Panc1 (cell line): ENCODE measurements at places on chromosomes 1 and 21. TPM values are rescaled to one million over a fixed set of nuclear protein-coding genes. Genes with fewer than 3 reads are reported as not detected.

Gene C4BPA
- 0.26 TPM for total RNA-seq

Gene TIAM1
- 3.7 TPM for total RNA-seq

Gene BRDT
- not detected for total RNA-seq

Gene LAX1
- not detected for total RNA-seq

Gene CASQ2
- not detected for total RNA-seq

Gene RAB7B
- total RNA-seq = 0.05 TPM

Gene ARMH1
- total RNA-seq = 2.8 TPM

Gene FCGR2B
- total RNA-seq = 0.15 TPM

Gene LAPTM5
- total RNA-seq = 1.9 TPM

Gene TEX38
- total RNA-seq = not detected

Gene RSPO1
- 0.18 TPM for total RNA-seq

Gene AHCYL1
- total RNA-seq = 174 TPM

Gene FAM177B
- not detected for total RNA-seq

Gene LAMC2
- total RNA-seq = 8.3 TPM

Gene C1orf232
- total RNA-seq = not detected

Gene OTUD3
- 14.1 TPM for total RNA-seq

Gene EFNA1
- total RNA-seq = 23.8 TPM

Gene SPATA45
- not detected for total RNA-seq

Gene RXRG
- not detected for total RNA-seq

Gene CNR2
- total RNA-seq = not detected

Gene NBPF26
- 22.9 TPM for total RNA-seq

Gene FCRL4
- total RNA-seq = not detected

Gene PDE9A
- total RNA-seq = 0.72 TPM

Gene CAMK2N1
- 4.4 TPM for total RNA-seq

Gene FAM131C
- total RNA-seq = 3.4 TPM

Gene LORICRIN
- total RNA-seq = not detected

Gene TNFRSF18
- 4.3 TPM for total RNA-seq

Gene DISC1
- total RNA-seq = 0.36 TPM

Gene PTAFR
- 0.13 TPM for total RNA-seq
